Activated B cell treated with CpG ODN at 0.5 μM for 24 hours (primary cell): ENCODE measurements at places on chromosomes 5 and 9. TPM values are rescaled to one million over a fixed set of nuclear protein-coding genes. Genes with fewer than 3 reads are reported as not detected.

TRIM52 gene
- total RNA-seq = 30.9 and 36.9 TPM in 2 replicates

CDKN2A gene
- total RNA-seq = 6.7 and 8.5 TPM in 2 replicates

ADGRV1 gene
- total RNA-seq = 0.13 TPM in 1 of 2 replicates, not detected in the other

PCSK1 gene
- not detected in 2 replicates for total RNA-seq

ISL1 gene
- not detected in 2 replicates for total RNA-seq

PTGR1 gene
- 0.24 and 0.35 TPM in 2 replicates for total RNA-seq
